ENCODE measurements at places on chromosomes 1 and 21.

DNA sequence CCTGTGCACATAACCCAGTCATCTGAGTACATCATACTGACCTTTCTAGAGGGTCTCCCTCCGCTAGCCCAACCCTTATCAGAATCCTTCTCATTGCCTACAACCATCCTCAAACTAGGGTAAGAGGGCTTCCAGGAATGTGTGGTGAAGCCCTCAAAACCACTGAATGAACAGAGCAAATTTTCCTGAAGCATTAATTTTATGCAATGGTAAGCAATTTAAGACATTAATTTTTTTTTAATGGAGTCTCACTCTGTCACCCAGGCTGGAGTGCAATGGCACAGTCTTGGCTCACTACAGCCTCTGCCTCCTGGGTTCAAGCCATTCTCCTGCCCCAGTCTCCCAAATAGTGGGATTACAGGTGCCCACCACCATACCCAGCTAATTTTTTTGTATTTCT is 86.1 kb upstream of the ZNF281 start:
- H3K4me1 ChIP-seq: no peaks in the 10 kb centered on the region
- H3K4me3 ChIP-seq: no peak overlapping the region
- H3K27ac ChIP-seq: no peak overlapping the region
- H3K27me3 ChIP-seq: peaks cover 31% of the 10 kb centered on the region
- no peaks in the 10 kb centered on the region for H3K36me3 ChIP-seq

DNA sequence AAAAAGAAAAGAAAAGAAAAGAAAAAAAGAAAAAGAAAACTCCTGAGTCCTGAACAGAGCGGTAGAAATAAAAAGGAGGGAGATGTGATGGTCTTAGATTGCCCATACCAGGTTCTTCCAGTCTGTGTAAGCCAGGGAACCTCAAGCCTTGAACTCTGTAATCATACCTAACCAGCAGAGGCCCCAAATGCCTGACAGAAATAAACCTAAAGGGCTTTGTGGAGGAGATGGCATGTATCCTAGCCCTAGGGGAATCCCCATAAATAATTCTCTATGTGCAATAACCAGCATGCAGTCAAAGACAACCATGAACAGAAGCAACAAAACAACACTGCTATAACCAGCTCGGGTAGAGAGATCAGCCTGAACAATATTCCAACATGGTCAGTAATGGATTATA is 40.4 kb downstream of the USP48 start:
- H3K4me1 ChIP-seq: peaks cover 16% of the 10 kb centered on the region
- H3K27me3 ChIP-seq: no peaks in the 10 kb centered on the region
- no peak overlapping the region for H3K4me3 ChIP-seq
- no peak overlapping the region for H3K27ac ChIP-seq
- peaks cover 38% of the 10 kb centered on the region for H3K36me3 ChIP-seq

DNA sequence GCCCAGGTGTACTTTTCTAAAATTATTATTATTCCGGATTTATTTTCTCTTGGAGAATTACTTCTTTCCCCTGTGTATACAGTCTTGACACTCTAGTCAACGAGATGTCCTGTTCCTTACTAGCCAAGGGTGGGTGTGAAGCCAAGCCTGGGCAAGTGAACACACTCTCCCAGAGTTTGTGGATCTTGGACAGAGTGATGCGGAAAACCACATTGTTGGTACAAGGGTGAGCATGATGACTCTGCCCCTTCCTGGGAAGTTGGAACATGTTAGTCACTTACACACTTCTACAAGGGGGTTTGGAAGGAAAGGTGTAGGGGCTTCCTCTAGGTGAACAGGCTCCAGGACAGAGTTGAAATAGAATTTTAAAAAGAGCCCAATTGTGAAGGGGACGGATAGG is 20.0 kb upstream of the RD3 start:
- H3K4me1 ChIP-seq: peaks cover 19% of the 10 kb centered on the region
- H3K4me3 ChIP-seq: no peak overlapping the region
- no peak for DNase-seq

DNA sequence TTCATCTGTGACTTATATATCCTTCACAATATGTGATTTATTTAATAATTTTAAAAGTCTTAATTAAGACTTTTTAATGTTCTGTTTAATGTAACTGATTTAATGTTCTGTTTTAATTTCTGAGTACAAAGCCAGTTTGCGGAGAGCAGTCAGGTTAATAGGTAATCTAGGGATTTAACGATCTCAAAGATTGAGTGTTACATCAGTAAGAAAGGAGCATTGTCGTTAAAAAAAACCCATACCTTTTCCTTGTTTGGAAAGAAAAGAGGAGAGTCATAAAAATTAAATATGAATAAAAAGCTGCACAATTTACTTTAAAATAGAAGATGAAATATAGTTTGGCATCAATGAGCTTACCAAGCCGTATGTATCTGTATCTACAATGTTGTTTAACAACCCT is 621.4 kb downstream of the KIF26B start:
- no peak overlapping the region for H3K27ac ChIP-seq
- H3K4me3 ChIP-seq: no peak overlapping the region
- no peak for DNase-seq
- H3K36me3 ChIP-seq: no peaks in the 10 kb centered on the region
- H3K27me3 ChIP-seq: no peaks in the 10 kb centered on the region

- no peak overlapping the region for H3K27ac ChIP-seq
- peaks cover 46% of the 10 kb centered on the region for H3K27me3 ChIP-seq
- DNase-seq: no peak
- H3K4me3 ChIP-seq: no peak overlapping the region
- no peaks in the 10 kb centered on the region for H3K4me1 ChIP-seq
Observed at GRCh38 chr1:89502895-89503294, 21.7 kb upstream of the LRRC8B start.

DNA sequence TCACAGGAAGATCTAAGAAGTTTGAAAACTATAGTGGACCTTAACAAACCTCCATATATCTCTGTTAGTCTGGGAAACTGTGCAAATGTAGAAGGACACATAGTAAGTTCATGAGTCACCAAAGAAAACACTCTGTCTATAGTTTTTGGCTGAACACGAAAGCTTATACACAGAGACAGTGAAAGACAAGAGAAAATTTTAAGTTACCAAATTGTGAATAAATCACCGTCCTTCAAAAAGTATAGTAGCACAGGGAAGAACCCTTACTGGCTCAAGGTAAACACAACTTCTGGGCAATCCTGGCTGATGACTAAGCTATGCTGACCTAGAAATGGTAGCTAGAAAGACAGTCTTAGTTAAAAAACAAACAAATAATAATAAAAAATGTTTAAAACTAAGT is 1057.9 kb downstream of the AMY1C start:
- no peak for DNase-seq
- no peak overlapping the region for H3K4me3 ChIP-seq
- H3K27me3 ChIP-seq: no peaks in the 10 kb centered on the region
- H3K36me3 ChIP-seq: no peaks in the 10 kb centered on the region
- no peak overlapping the region for H3K27ac ChIP-seq

DNA sequence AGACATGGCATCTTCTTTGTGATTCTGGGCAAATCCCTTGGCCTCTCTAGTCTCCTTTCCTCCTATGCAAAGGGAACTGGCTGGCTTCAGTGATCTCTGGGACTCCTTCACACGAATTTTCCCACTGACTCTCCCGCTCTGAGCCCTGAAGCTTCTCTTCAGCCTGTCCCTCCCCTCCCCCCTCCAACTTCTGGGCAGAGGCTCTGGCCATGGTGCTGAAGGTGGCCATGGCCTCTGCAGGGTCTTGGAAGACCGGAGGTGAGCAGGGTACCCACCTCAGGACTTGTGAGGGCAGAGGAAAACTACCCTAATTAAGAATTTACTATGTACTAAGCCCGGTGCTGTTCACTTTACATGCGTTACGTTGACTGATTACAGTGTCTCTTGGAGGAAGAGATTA is 29.4 kb upstream of the POU3F1 start:
- no peak overlapping the region for H3K4me3 ChIP-seq
- DNase-seq: no peak
- no peaks in the 10 kb centered on the region for H3K36me3 ChIP-seq
- H3K27me3 ChIP-seq: peaks cover 6% of the 10 kb centered on the region

DNA sequence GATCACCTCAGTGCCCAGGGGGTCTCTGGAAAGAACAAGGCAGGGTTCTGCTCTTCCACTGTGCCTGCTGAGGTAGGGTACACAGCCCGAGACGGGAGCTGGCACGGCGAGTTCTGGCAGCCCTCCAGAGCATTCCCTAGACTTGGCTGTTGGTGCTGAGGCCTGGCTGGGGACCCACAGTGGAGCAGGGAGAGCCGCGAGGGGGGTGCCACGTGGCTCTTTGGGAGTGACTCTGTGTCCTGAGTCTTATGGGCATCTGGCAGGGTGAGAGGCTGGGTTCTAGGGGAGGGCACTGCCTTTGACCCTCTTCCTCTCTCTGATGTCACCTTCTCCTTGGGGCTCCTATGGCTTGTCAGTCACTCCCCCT is 336.4 kb downstream of the CAMTA1 start:
- H3K36me3 ChIP-seq: no peaks in the 10 kb centered on the region
- no peak overlapping the region for H3K27ac ChIP-seq
- H3K4me1 ChIP-seq: no peaks in the 10 kb centered on the region
- no peak for DNase-seq

DNA sequence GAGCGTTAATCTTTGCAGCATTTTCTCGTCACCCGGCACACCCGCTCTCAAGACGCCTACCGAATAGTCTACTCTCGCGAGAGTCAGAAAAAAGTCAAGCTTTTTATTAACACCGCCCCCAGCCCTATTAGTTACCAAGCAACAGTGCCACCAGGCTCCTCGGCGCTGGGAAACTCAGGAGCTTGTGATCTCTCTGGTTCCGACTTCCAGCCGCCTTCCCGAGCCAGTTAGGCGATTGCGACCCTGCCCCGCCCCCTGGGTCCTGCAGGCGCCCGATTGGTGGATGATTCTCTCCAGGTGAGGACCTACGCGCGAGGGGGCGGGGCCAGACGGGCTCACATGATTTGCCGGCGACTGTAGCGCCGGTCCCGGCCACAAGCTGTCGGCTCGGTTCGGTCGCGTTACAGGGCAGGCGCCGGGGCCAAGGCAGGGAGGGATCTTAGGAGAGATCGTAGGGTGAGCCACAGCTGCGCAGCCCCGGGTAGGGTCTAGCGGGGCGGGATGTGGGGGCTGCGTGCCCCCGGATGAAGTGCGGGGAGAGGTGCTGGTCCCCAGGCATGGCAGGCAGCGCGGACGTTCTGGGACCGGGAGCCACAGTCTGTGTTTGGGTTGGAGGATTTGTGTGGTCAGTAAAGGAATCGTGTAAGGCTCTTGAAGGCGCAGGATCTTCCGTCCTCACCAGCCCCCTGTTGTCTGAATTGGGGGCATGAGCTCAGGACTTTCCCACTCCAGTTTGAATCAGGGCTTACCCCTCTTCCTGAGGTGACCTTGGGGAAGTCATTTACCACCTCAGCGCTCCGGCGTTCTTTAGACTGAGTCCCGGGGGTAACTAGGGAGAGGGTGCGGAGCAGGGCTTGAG is at the start of gene PFKFB2:
PFKFB2 (plus strand) TSS at position 365 of the 859 bp plus-strand sequence. CDS start 1,443 bp downstream, outside the sequence.
- peak within 1 kb of the TSS; percentile 75 for H3K27ac ChIP-seq
- DNase-seq: peak; percentile 90
- H3K4me3 ChIP-seq: peak within 1 kb of the TSS; percentile 91
- H3K4me1 ChIP-seq: peaks cover 30% of the 10 kb centered on the region
- H3K36me3 ChIP-seq: peaks cover 19% of the 10 kb centered on the region

- no peaks in the 10 kb centered on the region for H3K36me3 ChIP-seq
- H3K27ac ChIP-seq: no peak overlapping the region
- H3K4me3 ChIP-seq: no peak overlapping the region
- DNase-seq: no peak
- H3K4me1 ChIP-seq: no peaks in the 10 kb centered on the region
Observed at GRCh38 chr21:16353764-16354163, 624.0 kb downstream of the USP25 start.

DNA sequence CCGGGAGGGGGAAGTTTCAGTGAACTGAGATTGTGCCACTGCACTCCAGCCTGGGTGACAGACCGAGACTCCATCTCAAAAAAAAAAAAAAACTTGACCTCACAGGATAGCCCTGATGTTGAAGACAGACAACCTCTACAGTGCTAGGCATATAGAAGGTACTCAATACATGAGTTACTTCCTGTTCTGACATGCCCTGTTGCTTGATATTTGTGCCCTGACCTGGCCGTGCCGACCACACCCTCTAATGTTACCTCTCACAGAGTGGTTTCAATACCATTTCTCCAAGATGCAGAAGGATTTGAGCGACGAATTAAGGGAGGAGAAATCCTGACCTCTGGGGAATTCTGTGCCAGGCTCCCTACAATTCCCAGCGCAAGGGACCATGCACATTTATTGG is 5.2 kb downstream of the PTAFR start:
- H3K36me3 ChIP-seq: no peaks in the 10 kb centered on the region
- H3K4me3 ChIP-seq: no peak overlapping the region
- H3K4me1 ChIP-seq: peaks cover 39% of the 10 kb centered on the region
- H3K27ac ChIP-seq: no peak overlapping the region
- no peak for DNase-seq

- DNase-seq: no peak
- H3K27ac ChIP-seq: no peak overlapping the region
- H3K4me1 ChIP-seq: peaks cover 10% of the 10 kb centered on the region
- H3K4me3 ChIP-seq: no peak overlapping the region
- H3K36me3 ChIP-seq: peaks cover 9% of the 10 kb centered on the region
Observed at GRCh38 chr1:10185759-10186158, 24.6 kb upstream of the KIF1B start.

GRCh38 chr1:208525417-208525816 is 281.2 kb upstream of the PLXNA2 start:
- DNase-seq: no peak
- H3K27ac ChIP-seq: no peak overlapping the region
- H3K4me1 ChIP-seq: no peaks in the 10 kb centered on the region
- H3K4me3 ChIP-seq: no peak overlapping the region
- H3K36me3 ChIP-seq: no peaks in the 10 kb centered on the region

DNA sequence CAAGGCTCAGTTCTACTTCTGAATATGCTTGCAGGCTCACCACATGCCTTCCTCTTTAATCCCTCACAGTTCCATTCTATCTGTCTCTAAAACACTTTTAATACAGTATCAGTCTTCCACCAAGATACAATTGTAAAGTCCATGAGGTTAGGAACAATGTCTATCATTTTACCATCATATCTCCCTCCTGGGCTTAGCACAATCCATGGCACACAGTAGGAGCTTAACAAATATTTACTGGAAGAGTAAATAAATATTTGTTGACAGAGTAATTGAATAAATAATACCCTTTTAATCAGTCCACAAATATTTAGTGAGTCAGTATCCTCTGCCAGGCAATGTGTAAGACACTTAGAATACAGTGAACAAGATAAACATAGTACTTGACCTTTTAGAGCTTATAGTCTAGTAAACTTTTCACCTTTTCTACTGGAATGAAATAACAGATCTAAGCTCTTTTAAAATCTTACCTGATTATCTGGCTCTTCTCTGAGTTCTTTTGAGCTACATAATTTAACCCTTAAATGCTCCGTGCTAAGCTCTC is 12.7 kb upstream of the GADD45A start:
- peaks cover 36% of the 10 kb centered on the region for H3K27me3 ChIP-seq
- H3K4me1 ChIP-seq: peaks cover 24% of the 10 kb centered on the region
- H3K36me3 ChIP-seq: no peaks in the 10 kb centered on the region
- DNase-seq: no peak

DNA sequence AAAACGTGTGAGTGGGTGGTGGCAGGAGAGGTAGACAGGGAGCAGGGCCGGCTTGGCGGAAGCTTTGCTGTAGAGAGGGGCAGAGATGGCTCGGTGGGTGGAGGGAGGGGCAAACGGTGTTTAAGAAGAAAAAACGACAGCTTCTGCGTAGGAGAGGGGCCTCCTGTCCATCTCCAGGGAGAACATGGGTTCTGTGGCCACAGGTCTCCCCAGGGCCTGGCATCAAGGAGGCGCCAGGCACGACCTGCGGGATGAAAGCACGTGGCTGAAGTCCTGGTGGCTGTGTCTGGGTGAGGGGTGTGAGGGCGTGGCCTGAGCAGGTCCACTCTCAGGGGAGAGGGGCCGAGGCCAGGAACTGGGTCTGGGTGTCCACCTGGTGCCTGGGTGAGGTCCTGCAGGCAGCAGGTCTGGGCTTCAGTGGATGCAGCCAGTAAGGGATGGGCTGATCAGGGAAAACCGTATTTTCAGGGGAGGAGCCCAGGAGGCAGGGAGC is 940 bp upstream of the PRKCZ start:
- peaks cover 29% of the 10 kb centered on the region for H3K27me3 ChIP-seq
- DNase-seq: no peak
- H3K36me3 ChIP-seq: no peaks in the 10 kb centered on the region
- peak overlapping the region; percentile 77 for H3K4me3 ChIP-seq

Measured in activated T-helper 2 cell treated with anti-CD3 and anti-CD28 coated beads, Interferon-gamma antibody, Interleukin-2, Interleukin-4, amounts not matched to agents 10 μg/mL and 5 μg/mL and 100 μg/mL, durations not matched to agents 14 hours and 24 hours and 36 hours (primary cell).